ENCODE measurements at places on chromosomes 6 and 20.

GRCh38 chr6:43308990-43309477, 408 bp upstream of the CRIP3 start:
- DNase-seq: no peak

DNA sequence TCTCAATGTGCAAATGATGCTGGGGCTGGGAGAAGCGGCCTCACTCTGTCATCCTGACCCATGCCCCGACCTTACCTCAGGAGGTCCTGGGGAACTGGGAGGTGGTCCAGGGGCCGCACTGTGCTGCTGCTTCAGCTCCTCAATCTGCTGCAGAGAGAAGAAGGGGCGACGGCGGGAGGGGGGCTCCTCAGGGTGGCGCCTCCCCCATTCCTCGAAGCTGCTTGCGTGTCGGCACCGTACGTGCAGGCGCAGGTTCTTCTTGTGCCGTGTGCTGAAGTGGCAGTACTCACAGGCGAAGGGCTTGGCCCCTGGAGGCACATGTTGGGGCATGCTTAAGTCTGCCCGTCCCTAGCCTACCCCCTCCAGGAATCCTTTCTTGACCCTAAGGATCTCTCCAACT, 12.9 kb downstream of the ZNF335 start:
- DNase-seq: no peak

GRCh38 chr6:626236-626635, 30.7 kb downstream of the HUS1B start:
- DNase-seq: no peak

DNA sequence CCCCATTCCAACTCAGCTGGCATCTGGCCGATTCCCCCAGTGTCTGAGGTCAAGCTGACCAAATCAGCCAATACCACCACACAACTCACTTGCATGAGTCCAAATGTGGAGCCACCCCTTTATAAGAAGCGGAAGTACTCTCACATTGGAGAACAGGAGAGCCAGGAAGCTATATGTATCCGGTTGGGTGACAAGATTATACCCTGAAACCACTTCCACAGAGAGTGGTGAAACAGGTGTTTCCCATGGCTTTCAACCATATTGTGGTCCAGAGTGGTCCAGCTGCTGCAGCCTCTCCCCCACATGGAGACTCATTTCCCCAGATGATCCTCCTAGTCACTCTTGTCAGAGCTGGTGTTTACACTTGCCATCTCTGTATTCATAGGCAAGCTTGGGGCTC, 24.0 kb upstream of the SERINC1 start:
- DNase-seq: peak; percentile 84

- no peak for DNase-seq
Observed at GRCh38 chr6:157050537-157051265, 272.6 kb downstream of the TMEM242 start.

- DNase-seq: peak; percentile 23
Observed at GRCh38 chr6:43368259-43369160, 937 bp downstream of the ZNF318 start.

- no peak for DNase-seq
Observed at GRCh38 chr6:145138469-145139139, 596.7 kb downstream of the EPM2A start.

DNA sequence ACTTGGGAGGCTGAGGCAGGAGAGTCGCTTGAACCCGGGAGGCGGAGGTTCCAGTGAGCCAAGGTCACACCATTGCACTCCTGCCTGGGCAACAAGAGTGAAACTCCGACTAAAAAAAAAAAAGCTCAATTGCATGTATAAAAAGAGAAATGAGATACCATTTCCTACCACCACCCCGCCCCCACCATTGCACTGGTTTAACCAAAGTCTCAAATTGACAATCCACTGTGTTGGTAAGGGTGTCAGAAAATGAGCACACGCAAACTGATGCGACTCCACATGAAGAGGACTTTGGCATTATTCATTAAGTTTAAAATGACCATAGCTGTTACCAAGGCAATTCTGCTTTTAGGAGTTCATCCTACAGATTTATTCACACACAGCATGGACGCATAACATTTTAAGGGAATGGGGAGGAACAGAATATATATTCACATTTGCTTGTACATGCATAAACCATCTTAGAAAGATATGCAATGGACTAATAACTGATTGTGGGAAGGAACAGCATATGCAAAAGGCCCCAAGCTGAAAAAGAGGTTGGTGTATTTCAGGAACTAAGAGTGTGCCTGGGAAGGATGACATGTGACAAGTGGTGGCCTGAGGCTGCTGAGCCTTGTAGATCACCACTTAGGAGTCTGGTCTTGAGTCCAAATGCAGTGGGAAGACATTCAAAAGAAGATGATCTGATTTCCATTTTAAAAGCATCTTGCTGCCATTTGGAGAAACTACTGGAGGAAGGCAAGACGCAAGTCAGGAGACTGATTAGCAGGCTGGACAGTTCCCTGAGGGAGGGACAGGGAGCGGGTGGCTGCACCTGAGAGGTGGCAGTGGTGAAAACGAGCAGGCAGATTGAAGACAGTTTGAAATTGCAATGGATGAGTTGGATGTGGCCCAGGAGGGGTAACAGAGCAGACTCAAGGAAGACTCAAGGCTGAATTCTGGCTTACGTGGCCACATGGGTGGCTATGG, 37.2 kb upstream of the PTPN1 start:
- no peak for DNase-seq

DNA sequence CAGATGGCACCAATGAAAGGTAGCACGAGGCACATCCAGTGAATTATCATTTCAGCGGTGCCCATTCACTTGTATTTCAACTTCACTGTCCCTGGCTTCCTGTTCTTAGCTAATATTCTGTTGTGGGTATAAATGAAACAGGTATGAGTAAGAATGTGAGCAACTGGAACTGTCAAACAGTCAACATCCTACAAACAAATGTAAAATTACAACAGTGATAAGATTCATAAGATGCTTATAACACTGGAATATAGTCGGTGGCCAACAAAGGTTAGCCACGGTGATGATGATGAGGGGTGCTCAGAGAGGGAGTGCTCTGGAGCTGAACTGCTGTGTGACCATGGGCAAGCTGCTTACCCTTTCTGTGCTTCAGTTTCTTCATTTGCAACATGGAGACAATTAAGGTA, 74.9 kb upstream of the TOX2 start:
- DNase-seq: peak; percentile 17

GRCh38 chr20:50689864-50690649, 1.3 kb downstream of the RIPOR3 start:
- DNase-seq: no peak

DNA sequence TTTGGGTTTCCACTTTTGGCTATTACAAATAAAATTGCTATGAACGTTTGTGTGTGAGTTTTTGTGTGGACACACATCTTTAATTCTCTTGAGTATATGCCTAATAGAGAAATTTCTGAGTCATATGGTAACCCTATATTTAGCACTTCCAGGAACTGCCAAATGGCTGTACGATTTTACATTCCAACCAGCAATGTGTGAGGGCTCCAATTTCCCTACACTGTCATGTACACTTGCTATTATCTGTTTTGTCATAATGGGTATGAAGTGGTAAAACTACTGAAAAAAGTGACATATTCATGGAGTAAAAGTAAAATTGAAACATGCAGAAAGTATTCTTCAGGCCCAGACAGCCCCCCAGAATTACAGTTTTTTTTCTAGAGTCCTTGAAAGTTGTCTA, 59.6 kb upstream of the ESR1 start:
- no peak for DNase-seq

GRCh38 chr20:13149371-13150105, 71.5 kb upstream of the ISM1 start:
- no peak for DNase-seq

Measured in MM.1S (cell line).